ENCODE measurements at places on chromosomes 11 and 22.

GRCh38 chr11:116576526-116576925 is 196.3 kb downstream of the BUD13 start:
- DNase-seq = no peak

DNA sequence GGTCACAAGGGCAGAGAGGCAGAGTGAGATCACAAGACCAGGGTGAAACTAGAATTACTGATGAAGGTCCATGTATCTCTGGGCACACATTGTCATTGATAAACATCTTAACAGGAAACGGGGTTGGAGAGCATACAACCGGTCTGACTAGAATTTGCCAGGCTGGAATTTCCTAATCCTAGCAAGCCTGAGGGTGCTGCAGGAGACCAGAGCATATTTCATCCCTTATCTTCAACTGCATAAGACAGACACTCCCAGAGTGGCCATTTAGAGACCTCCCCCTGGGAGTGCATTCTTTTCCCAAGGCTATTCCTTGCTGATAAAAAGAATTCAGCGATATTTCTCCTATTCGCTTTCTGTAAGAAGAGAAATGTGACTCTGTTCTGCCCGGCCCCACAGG is 84.6 kb upstream of the IZUMO1R start:
- no peak for DNase-seq

- no peak for DNase-seq
Measured at GRCh38 chr22:19499880-19500242, 20.1 kb downstream of the CDC45 start.

DNA sequence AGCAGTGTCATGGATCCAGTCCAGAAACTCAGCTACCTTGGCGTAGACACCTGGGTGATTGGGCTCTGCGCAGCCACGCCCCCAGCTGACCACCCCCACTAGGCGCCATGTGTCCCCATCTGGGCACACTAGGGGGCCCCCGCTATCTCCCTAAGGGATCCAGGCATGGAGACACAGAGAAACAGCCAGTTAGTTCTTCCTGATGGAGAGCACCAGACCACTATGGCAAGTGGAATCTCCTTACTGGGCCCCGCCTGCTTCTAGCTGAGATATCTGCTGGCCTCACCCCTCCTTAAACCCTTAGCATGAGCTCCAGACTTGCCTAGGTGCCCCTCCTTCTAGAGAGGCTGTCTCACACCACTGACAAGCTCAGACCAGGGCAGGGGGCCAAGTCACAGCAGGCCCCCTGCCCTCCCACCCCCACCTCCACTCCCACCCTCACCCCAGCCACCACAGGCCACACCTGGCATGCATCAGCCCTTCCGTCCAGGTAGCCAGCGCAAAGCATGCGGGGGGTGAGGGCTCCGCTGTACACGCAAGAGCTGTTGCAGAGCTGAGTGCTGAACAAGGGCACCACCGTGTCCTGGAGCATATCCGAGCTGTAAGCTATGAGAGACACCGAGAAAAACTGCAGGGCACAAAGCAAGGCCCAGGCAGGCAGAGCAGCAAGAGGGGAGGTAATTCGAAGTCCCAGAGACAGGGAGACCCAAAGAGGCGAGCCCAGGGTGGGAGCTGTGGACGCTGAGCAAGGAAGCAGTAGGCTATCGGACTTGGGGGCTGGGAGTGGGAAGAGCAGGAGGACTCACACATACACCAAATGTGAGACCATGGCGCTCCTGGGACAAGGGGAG is 16.1 kb downstream of the TMPRSS5 start:
- DNase-seq = no peak

- no peak for DNase-seq
Measured at GRCh38 chr11:30938171-30938570, 352.0 kb upstream of the MPPED2 start.

DNA sequence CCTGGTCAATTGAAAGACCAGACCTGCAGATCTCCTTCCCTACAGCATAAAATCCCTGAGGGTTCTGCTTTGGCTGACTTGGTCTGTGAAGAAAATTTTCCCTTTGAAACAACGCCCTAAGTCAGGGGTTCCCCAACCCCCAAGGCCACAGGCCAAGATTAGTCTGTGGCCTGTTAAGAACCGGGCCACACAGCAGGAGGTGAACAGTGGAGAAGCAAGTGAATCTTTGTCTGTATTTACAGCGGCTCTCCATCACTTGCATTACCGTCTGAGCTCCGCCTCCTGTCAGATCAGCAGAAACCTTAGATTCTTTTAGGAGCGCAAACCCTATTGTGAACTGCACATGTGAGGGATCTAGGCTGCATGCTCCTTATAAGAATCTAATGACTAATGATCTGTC is 38.2 kb downstream of the CCDC83 start:
- no peak for DNase-seq

GRCh38 chr22:19178065-19178656 is 375 bp downstream of the SLC25A1 start:
- DNase-seq = no peak

DNA sequence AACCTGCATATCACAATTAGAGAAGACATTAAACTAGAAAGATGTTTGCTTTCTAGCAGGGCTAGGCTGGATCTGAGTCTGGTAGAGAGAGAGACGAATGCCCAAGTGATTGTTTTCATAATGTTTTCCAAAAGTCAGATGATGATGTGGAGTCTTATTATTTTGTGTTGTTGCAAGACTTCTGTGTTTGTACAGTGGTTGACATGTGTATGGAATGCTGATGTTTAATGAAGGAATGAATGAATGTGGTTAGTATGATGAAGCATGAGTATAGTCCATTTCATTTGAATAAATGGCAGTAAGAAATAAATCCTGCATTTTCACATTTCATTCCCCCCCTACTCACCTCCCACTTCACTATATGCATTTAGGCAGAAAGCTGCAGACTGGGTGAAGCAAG is 69.6 kb downstream of the PPP2R1B start:
- no peak for DNase-seq

GRCh38 chr11:84061726-84062125 is 775.6 kb upstream of the CCDC90B start:
- DNase-seq = no peak

DNA sequence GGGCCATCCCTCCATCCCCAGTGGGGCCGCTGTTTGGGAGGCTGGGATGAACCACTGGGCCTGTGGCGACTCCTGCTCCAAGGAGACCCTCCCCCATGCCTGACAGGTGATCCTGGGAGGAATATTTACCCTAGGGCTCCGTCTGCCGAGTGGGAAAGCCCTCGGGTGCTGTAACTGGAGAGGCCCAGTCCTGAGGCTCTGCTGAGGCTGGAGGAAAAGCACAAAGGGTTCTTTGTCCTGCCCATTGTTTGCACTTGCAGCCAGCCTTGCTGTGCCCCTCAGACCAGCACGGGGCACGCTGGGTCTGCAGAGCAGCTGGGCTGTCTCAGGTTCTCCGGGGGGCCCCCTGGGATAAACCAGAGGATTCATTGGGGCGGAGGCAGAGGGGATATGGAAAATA is 321.1 kb downstream of the MN1 start:
- no peak for DNase-seq

DNA sequence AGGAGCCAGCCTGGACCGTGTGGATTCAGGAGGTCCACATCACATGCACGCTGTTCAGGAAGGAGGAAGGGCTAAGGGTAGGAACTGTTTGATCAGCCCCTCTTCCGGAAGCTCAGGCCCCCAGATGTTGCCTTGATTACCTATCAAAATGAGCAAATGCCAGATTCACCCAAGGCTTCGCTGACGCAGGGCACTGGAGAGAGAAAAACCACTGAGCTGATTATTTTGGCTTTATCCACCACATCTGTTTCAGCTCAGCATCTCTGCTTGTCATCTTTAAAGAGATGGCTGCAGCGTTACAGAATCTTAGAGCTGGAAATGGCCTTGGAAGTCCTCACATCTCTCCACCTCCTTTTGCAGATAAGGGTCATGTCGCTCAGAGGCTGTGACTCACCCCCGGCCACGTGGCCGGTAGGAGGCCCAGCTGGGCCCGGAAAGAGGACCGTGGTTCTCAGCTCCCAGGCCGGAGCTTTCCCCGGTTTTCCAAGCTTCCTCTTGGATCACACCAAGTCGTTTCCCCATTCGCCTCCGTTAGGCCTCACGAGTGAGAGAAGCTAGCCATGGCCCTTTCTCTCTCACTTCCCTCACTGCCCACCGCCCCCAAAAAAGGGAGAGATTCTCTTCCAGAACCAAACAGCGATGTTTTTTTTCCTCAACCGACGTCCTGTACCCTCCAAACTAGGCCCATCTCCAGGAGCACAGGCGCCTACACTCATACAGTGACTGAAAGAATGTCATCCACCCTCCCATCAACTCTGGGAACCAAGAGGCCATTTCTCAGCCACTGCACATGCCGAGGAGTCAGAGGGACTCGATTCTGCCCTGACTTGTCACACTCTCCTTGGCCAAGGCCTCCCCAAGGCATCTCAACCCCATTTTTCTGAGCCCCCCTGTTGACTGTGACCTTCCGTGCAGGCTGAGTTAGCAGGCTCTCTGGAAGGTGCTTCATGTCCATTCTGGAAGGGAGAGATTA is 37.6 kb downstream of the LIF start:
- no peak for DNase-seq

GRCh38 chr11:121418625-121419114 is 33.4 kb upstream of the SORL1 start:
- no peak for DNase-seq

- no peak for DNase-seq
Measured at GRCh38 chr11:125468852-125469251, 27.2 kb downstream of the FEZ1 start.
